CD4-positive, alpha-beta T cell treated with Interleukin-2 at 100 ng/mL for 4 hours (primary cell): ENCODE measurements at places on chromosomes 12 and 14.

DNA sequence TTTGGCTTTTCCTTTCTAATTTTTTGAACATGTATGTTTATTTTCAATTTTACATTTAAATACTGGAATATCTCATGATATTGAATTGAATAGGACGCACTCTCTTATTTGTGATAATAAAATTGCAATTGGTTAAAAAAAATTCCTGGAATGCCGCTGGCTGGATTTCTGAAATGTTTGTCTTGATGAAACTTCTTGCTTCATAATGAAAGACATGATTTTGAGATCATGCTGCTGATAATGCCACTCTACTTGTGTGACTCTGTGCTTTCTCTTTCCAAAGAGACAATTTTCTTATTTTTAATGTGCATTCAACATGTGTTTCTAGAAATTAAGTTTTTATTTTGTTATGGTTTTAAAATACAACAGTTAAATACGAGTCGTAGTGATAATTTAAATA is 465.7 kb upstream of the FAR2 start:
- no peak for DNase-seq

DNA sequence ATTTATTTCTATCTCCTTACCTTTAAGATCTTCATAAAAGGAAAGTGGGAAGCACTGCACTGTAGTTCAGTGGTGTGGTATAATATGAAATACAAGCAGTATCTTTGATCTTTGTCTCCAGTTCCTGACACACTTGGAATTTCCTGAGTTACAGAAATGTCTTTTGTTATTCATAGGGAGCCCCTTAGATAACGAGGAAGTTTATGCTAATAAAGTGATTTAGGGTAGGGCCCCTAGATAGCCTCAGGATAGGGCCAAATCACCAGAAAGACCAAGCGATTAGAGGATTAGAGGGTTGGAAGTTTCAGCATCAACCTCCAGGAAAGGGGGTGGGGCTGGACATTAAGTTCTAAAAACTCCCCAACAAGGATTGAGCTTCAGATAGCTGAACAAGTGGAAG is 29.9 kb upstream of the DDHD1 start:
- DNase-seq = no peak

DNA sequence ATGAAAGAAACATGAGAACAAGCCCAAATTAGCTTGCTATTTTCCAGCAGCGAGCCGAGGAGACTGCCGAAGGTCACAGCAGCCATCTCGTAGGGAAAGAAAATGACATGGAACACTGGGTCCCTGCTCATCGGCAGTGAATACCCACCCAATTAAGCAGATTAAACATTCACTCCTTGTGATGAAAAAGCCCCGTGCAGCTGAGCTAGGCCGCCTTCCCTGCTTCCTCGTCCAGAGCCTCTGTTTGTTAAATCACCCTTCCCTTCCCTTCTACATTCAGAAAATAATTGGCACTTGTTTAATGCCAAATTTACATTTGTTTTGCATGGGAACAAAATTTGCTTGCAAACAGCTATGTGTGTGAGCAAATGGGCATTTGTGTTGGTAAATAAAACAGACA is 342.5 kb downstream of the RMST start:
- no peak for DNase-seq

GRCh38 chr14:105478398-105479251 is 4.0 kb downstream of the CRIP2 start:
- DNase-seq = peak; percentile 36

DNA sequence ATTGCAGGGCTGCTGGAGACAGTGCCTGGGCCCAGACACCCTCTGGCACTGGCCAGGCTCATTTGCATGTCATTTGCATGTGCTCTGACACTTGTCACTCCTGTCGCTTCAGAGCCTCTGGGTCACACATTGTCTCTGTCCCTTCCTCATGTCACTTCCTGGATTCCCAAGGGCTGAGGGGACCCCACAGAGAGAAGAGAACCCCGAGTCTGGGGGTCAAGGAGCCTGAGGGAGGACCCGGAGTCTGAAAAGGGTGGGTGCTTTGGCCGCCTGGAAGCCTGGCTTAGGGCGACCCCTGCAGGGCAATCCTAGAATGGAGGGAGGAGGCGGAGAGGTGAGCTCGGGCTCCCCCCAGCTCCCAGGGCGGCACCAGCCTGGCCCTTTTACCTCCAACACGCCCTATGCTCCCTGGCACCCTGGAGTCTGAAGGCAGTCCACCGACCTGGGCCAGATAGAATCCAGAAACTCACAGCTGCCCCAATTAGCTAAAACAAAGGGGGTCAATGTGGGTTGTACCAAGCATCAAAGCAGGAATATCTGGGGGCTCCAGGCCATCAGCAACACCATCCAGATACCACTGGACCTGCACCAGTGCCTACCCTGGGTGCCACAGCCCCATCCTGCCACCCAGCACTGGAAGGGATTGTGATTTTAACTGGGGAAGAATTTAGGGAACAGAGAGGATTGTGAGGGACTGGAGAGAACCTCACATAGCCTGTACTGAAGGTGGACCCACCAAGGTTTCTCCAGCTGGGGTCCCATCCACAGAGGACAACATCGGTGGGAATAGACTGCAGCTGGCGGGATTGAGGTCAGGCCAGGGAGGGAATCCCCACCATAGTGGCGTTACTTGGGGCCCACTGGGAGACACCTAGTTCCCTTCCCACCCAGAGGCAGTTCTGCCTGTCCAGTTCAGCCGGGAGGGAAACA is 21.8 kb upstream of the KRT78 start:
- peak; percentile 70 for DNase-seq

- DNase-seq = peak; percentile 12
These were observed 27.2 kb upstream of the CMAS start for GRCh38 chr12:22018860-22019259.

- DNase-seq = no peak
These were observed 55.3 kb upstream of the FGD4 start for GRCh38 chr12:32344047-32344446.

DNA sequence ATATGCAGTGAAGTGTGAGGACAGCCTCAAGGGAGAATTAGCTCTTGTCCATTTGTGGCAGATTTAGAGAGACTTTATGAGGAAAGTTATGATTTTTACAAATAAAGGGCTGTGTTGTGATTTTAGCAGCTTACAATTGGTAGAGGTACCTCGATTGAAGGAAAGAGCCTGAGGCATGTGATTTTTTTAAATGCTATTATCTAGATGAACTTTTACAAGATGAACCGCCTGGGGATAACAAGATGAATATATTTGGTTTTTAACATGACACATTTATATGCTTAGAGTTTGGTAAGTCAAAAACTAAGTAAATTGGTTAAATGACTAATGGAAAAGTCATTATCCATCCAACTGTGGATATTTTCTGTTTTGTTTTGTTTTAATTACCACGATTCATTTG is 52.6 kb downstream of the AEBP2 start:
- DNase-seq = no peak

- no peak for DNase-seq
These were observed 161.7 kb downstream of the CAND1 start for GRCh38 chr12:67430708-67431335.

GRCh38 chr12:19972325-19973288 is 395.7 kb upstream of the PDE3A start:
- DNase-seq = no peak

DNA sequence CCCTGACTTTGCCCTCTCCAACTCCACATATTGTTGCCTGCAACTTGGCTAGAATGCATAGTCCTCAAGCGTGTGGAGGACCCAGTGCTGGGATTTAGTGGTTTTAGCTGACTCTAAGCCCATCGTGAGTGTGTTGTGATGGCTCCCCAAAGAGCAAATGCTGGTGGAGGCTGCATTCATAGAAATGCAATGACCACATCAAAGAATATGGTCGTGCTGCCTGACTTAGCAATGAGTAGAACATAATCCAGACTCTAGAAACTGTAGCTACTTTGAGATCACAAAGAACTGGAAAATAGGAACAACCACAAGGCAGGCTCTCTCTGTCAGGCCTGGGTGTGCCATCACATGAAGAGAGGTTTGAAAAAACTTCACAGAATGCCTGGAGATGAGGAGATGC is 1.3 kb downstream of the DYRK4 start:
- DNase-seq = no peak

GRCh38 chr12:132711080-132711843 is 620 bp downstream of the PGAM5 start:
- DNase-seq = no peak

GRCh38 chr12:47984331-47984801 is 19.9 kb downstream of the COL2A1 start:
- DNase-seq = no peak

DNA sequence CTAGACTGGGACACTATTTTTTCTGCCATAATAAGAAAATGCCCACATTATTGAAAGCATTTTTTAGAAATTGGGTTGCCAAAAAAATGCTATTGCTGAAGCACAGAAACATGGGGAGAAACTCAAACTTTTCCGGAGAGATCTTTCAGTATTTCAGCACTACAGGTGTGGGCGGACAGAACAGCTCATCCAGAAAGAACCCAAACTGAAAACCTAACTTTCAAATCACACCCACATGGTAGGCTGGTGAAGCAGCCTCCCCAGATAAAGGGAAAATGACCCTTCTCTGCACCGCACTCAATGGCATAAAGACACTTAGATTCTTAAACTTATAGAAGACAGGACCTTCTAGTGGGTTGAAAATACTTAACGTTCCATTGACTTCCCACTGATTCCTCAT is 62.3 kb upstream of the TMPO start:
- no peak for DNase-seq

DNA sequence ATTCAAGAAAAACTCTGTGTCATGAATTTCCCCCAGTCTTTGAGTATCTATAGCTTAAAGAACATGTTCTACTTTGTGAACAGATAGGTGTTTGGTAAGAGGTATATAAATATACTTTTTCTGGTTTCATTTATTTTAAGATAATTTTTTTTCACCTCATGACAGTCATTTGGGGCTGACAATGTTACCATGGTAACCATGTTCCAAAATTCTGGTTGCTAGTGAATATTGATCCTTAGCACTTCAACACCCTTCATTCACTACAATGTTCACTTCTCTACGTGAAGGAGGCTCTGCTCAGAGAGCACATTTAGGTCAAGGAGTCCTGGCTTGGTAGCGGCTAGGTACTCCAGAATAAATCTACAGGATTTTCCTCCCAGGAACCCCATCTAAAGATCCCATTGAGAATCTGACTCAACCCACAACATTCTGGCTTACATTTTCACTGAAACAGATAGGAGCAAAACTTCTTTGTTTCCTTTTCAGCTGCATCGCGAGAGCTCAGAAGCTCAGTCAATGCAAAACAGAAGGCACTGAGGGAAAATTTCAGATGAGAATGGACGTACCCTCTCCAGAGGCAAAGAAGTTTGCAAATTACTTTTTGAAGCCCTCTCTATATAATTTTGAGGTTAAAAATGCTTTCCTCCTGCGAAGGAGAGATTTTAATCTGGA is 93.6 kb downstream of the ARF6 start:
- DNase-seq = no peak

DNA sequence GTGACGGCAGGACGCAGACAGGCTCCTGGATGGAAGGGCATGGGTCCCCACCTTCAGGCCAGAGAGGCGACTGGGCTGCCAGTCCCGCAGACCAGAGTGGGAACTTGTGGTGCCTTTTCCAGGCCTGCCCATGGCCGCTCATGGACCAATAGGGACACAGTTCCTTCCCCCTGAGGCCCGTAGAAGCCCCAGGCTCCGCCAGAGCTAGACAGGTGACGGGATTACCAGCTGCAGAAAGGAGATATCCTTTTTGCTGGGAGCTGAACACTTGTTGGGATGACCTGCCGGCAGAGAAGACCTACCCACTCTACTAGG is 73.6 kb upstream of the RASSF8 start:
- no peak for DNase-seq

DNA sequence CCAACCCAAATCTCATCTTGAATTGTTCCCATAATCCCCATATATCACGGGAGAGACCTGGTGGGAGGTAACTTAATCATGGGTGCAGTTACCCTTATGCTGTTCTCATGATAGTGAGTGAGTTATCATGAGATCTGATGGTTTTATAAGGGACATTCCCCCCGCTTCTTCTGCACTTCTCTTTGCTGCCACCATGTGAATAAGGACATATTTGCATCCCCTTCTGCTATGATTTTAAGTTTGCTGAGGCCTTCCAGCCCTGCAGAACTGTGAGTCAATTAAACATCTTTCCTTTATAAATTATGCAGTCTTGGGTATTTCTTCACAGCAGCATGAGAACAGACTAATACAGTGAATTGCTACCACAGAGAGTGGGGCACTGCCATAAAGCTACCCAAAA is 179.1 kb downstream of the LRIG3 start:
- DNase-seq = no peak

- DNase-seq = peak; percentile 41
These were observed 20.1 kb downstream of the KLRK1 start for GRCh38 chr12:10369557-10370415.

GRCh38 chr12:106760184-106760531 is 14.3 kb upstream of the RIC8B start:
- peak; percentile 56 for DNase-seq

GRCh38 chr12:14238221-14238792 is 127.2 kb upstream of the ATF7IP start:
- DNase-seq = peak; percentile 51

- peak; percentile 71 for DNase-seq
These were observed 79.2 kb downstream of the HECTD4 start for GRCh38 chr12:112303004-112303403.

- DNase-seq = no peak
These were observed 54.0 kb downstream of the PHLDA1 start for GRCh38 chr12:75977590-75977951.

DNA sequence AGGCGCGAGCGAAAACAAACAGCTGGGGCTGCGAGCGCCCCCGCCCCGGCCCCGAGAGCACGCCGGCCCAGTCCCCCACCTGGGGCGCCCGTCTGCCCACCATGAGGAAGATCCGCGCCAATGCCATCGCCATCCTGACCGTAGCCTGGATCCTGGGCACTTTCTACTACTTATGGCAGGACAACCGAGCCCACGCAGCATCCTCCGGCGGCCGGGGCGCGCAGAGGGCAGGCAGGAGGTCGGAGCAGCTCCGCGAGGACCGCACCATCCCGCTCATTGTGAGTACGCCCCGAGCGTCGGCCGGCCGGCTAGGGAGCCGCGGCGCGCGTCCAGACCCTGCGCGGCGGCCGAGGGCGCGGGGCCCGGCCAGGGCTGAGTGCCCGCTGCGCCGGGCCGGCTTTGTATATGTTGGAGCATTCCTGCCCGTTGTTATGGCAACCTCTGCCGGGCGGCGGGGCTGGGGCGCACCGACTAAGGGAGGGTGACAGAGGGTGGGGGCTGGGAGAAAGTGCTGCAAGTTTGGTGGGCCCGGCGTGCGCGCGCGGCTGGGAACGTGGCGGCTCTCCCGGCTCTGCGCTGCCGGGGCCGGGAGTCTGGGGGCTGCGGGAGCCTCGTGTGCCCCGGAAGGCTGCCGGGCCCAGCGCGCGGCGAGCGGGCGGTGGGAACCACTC is 367 bp downstream of the GALNT16 start:
- no peak for DNase-seq

DNA sequence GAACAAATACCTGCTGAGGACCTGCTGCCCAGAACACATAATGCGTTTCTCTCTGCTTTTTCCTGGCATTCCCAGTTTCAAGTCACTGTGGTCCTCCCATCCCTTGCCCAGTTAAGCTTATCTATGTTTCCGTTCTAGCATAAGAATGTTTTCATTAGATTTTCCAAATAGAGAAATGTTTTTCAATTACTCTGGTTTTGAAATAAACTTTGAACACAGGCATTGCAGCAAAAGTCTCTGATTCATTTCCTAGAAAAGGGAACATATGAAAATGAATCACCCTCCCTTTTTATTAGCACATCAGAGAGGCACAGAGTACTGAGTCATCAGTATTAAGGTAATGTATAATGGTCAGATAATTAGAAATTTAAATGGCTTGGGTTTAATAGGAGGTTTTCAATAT is 201.1 kb upstream of the TMEM260 start:
- DNase-seq = no peak
